NCI-H1105 (cell line): ENCODE measurements at places on chromosomes 16 and 17.
A peak's percentile ranks its signal among the peaks of the same experiment; 100 is the strongest.

DNA sequence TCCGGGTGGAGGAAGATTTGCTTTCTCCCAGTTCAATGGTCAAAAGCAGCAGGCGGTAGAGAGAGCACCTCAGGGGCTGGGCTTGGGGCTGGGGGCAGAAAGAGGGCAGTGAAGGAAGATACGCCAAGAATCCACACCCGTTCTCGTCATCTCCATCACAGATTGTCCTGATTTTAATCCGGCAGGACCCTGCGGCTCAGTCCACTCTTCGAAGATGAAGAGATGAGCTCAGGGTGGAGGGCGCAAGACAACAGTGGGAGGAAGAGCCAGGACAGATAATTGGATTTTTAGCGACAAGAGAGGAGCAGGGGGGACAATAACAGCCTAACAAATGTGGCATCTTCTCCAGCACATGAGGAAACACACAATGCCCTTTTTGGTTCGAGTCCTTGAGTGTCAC lies 165.9 kb downstream of the SDK2 start:
- no peak for DNase-seq

- DNase-seq = no peak
Measured at GRCh38 chr17:31492880-31493655, 101.6 kb downstream of the RAB11FIP4 start.

DNA sequence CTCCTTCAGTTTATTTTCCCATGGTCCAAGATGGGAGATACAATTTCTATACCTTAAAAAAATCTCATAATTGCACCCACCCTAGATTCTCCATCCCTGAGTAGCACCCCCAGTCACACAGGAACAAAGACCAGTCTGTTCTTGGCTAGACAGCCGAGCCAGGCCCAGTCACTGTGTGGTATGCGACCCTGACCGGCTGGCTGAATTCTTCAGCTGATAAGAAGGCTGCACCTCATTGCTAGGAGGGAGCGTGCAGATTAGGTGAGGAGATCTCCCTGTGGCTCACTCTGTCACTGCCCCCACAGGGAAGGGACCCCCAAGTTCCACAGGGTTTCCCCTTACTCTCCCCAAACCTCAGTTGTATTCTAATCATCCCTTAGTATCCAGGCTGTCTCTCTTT lies 138.7 kb downstream of the SALL1 start:
- no peak for DNase-seq

- DNase-seq = no peak
Measured at GRCh38 chr17:45230787-45231480, 9.2 kb downstream of the FMNL1 start.

GRCh38 chr16:19884611-19885450 lies at the start of gene GPRC5B:
GPRC5B (minus strand) TSS chr16:19884848; CDS start chr16:19872845, 12,003 bp downstream.
- peak; percentile 31 for DNase-seq

DNA sequence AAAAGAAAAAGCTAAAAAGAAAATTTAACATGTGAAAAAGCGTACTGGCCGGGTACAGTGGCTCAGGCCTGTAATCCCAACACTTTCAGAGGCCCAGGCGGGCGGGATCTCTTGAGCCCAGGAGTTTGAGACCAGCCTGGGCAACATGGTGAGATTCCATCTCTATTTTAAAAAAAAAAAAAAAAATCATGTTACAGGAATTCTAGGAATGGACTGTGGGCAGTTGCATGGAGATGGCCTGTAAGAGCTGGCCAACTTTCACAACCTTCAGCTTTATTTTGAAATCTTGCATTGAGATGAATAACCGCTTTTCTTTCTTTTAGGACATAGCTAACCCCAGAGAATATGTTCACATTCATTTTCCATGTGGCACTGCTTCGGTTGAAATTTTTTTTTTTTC lies 8.2 kb upstream of the CIAO3 start:
- no peak for DNase-seq

GRCh38 chr16:12127244-12127643 lies 150.7 kb downstream of the SNX29 start:
- DNase-seq = no peak

DNA sequence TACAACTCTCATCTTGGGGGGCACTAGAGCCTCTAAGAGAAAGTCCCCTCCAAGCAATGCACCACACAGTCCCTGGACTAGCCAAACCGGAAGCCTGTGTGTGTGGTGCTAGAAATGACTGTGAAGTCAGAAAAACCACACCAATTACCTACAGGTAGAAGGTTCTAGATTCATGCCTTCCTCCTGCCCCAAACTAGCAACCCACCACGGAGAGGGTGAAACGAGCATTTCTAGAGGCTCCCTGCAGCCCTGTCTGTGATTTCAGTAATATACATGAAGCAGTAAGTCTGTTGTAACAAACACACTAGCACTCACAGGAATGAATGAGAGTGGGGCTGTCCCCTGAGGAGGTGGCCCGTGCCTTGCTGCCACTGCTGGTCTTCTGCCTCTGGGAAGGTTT lies 13.6 kb downstream of the ZFHX3 start:
- no peak for DNase-seq

DNA sequence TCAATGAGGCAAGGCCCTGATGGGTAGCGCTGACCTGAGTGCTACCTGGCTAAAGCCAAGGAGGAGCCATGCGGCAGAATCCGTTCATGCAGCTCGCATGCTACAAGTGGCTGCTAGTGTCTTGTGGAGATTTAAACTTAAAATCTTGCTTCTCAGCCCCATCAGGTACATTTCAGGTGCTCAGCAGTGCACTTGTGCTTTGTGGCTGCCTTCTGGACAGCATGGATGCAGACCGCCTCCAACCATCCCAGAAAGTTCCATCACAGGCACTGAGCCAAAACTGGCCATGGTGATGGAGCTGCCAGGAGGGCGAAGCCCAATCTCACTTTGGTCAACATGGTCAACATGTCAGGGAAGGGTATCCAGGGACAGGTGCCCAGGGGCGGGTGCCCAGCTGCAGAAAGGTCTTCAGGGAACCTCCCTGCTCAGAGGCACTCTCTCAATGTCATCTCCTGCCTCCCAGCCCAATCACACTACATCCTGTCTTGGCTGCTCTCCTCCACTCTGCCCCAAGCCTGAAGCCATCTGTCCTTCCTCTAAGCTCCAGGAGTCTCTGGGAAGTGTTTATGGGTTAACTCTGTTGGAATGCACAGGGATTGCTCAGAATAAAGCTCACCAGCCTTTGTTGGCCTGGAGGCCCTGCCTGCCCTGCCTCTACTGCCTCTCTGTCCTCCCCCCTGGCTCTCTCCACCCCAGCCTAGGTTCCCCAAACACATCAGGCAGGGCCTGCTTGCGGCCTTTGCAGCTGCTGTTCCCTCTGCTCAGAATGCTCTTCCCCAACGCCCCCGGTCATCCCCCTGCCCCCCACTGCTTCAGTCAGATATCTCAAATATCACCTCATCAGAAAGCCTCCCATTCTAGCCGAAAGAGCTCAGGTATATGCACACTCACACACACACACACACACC lies 18.3 kb upstream of the TNFRSF13B start:
- no peak for DNase-seq

DNA sequence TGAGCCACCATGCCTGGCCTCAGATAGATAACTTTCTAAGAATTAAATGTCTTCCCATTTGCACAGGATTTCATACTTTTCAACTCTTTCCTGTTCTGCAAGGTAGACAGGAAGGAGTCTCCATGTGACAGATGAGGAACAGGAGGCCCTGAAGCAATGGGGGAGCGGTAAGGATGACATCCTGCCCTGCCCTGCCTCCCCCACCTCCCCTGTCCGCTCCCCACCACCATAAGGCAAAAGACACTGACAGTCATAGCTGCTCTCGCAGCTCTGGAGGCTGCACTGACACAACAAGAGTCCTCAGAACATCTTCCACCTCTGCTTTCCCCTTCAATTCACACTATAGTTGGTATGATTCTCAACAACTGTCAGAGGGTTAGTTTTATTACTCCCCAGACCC lies 9.7 kb downstream of the CENPV start:
- DNase-seq = no peak

DNA sequence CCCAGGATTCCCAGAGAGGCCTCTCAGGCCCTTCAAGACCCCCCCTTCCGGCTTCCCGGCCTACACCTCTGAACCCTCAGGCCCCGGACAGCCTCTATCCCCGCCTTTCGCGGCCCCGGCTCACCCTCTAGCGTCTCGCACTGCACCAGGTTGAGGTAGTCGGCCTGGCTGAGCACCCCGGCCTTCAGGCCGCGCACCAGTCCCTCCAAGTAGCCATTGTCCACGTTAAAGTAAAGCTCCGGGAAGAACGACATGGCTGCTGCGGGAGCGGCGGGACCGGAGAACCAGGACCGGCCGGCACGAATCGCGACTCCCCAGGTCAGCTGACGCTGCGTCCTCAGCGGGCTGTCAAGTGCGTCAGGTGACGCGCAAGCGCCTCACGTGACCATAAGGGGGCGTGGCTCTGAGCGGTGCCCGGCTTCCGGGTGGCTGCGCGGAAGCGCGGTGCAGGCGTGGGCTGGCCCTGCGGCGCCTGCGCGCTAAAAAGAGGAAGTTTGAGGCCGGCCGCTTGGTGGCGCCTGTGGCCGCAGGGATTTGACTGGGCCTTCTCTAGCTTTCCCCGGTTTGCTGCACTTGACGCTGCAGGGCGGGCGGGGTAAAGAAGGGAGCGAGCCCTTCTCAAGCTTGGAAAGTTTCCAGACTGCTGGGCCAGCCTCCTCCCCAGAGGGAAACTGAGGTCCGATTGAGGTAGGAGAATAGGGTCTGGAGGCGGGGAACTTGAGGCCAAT lies at the start of gene ATP6V0D1:
TSS of gene ATP6V0D1 (minus strand) at position 325 of the 728 bp plus-strand sequence. CDS start at position 254, 71 bp downstream.
- peak; percentile 89 for DNase-seq

- no peak for DNase-seq
Measured at GRCh38 chr17:35089586-35090296, 26.2 kb upstream of the RFFL start.

DNA sequence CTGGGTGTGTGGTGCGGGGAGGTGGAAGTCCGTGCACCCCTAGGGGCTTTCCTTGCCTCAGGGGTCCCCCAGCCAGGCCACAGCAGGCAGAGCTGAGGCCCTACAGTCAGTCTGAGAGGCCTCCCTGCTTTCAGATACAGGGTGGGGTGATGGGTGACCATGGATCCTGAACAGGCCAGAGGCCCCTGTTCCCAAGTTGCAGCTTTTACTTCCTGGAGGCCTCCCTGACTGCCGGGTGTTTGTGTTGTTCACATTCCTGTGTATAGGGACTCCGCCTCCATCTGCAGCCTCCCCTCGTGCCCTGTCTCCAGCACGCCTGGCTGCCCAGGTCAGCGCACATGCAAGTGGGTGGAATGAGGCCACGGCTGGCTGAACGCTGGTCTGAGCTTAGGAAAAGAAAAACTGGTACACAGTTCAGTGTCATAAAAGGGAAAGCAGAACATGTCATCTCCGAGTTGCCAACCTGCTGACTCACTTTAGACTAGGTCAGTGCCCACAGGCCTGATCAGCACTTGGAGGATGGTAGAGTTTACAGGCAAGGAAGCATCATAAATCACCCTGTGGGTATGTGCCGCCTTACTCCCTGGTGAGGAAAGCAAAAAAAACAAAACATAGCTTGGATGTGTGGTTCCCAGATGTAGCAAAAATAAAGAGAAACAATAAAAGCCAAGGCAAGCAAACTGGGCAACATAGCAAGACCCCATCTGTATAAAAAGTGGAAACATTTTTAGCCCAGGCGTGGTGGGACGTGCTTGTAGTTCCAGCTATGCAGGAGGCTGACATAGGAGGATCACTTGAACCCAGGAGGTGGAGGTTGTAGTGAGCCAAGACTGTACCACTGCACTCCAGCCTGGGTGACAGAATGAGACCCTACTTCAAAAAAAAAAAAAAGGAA lies 6.2 kb upstream of the SLC7A6 start:
- DNase-seq = no peak

- no peak for DNase-seq
Measured at GRCh38 chr17:82989881-82990280, 89.5 kb upstream of the METRNL start.

DNA sequence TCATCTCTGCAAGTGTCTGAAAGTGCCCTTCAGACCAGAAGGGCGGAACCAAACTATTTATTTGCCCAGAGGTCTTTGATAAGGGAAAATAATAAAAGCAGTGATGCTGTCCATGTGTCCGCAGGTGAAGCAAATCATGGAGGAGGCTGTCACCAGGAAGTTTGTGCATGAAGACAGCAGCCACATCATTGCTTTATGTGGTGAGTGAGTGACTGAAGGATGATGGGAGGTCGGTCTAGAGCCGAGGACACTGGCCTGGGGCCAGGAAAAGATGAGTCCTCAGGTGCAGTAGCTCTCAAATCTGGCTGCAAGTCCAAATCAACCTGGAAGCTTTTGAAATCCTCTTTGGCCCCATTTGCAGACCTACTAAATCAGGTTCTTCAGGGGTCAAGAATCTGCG lies 6.1 kb downstream of the SGSM2 start:
- DNase-seq = no peak

- no peak for DNase-seq
Measured at GRCh38 chr16:16190546-16190945, 32.7 kb downstream of the ABCC6 start.

GRCh38 chr17:9828296-9829295 lies 2.9 kb downstream of the GLP2R start:
- DNase-seq = no peak

GRCh38 chr16:77085981-77086380 lies 105.0 kb upstream of the MON1B start:
- no peak for DNase-seq

GRCh38 chr17:13704333-13704732 lies 102.6 kb upstream of the HS3ST3A1 start:
- DNase-seq = no peak

- peak; percentile 22 for DNase-seq
Measured at GRCh38 chr17:34519282-34519681, 60.1 kb upstream of the TMEM132E start.

DNA sequence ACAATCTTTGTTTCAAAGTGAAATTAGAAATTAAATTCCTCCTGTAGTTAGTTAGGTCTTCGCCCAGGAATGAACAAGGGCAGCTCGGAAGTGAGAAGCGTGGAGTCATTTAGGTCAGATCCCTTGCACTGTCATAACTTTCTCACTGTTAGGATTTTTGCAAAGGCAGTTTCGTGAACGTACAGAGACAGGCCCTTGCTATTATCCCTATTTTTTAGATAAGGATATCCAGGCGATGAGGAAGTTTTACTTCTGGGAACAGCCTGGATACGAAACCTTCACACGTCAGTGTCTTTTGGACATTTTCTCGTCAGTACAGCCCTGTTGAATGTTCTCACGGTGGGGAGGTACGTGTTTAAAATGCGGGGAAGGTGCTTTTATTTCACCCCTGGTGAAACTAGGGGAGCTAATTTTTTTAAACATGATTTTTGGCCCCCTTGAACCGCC lies 318 bp upstream of the RBL2 start:
- DNase-seq = no peak

- peak; percentile 4 for DNase-seq
Measured at GRCh38 chr16:66695935-66696668, 441 bp downstream of the CMTM4 start.

DNA sequence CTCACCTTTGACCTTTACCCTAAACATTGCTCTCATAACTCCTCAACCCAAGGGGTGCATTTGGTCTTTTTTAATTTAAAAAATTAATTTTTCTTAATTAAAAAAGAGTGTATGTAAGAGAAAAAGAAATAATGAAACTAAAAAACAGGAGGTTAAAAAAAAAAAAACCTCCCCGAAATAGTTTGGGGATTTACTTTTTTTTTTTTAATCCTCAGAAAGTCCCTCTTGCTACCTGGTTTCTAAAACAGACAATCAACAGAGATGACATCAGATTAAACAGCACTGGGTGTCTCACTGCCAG lies 301.3 kb downstream of the SOX9 start:
- no peak for DNase-seq

- DNase-seq = no peak
Measured at GRCh38 chr16:21277045-21277926, 804 bp downstream of the CRYM start.

- no peak for DNase-seq
Measured at GRCh38 chr16:22427556-22427955, 53.1 kb upstream of the CDR2 start.
